ENCODE measurements at places on chromosomes 16 and 17.

GRCh38 chr17:57332501-57332900, 76.2 kb downstream of the MSI2 start:
- DNase-seq = no peak

DNA sequence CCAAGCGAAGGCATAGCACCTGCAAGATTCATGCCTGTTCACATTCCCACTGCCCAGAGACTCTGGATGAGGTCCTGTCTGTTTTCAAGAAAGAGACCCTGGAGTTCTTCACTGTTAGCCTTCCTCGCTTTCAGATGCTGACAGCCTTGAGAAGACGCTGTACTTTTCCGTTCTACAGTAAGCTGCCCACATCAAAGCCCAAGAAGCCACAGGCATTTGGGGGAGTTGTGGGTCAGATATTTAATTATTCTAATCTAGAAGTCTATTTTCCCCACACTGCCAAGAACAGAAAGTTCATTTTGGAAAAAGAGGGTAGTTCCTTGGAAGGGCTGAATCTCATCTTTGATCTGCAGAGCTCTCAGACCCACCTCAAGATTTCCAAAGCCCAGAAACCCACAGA, 127.9 kb downstream of the AXIN2 start:
- DNase-seq = no peak

DNA sequence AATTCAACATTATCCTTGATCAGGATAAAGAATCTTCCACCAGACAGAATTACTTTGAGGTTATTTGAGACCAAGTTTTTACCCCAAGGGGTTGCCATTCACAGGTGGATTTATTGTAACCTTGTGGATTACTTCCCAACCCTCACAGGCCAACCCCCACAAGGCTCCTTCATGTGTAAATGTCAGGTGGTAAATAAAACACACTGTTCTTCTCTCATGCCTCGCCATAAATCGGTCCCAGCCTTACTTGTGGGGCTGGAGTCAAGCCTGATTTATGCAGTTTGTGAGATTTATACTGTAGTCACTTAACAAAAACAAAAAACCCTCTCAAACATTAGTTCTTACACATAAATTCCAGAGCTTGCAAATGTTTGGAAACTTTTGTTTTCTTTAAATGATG, 98.6 kb upstream of the IRX3 start:
- no peak for DNase-seq

DNA sequence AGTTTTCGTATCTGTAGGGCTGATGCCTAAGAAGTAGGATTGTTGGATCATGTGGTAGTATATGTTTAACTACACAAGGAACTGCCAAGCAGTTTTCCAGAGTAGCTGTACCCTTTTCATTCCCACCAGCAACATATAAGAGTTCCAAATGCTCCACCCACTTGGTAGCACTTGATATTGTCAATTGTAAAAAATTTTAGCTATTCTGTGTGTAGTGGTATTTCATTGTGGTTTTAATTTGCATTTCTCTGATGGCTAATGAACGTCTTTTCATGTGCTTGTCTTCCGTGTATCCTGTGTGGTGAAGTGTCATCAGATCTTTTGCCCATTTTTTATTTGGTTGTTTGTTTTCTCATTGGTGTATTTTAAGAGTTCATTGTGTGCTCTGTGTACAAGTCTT, 69.7 kb downstream of the TANC2 start:
- DNase-seq = no peak

GRCh38 chr17:42623732-42624596, 14.5 kb downstream of the TUBG1 start:
- DNase-seq = no peak

GRCh38 chr17:17833658-17834357, 3.0 kb downstream of the SREBF1 start:
- DNase-seq = no peak

DNA sequence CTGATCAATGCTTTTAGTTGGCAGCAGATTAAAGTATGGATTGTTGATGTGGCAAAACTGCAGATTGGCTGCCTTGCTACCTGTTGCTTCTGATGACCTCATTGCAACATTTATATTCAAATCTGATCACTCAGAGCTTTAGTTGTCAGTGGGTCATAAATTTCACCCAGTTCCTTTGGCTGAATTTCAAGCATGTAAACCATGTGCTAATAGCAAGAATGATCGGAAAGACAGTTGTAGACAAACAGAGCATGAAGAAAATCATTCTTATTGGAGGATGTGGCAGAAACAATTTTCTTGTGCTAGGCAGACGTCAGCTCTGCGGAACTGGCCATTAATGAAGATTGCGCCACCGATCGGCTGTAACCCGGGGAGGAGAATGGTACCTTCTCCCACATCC, 346.6 kb upstream of the EEF2KMT start:
- no peak for DNase-seq

DNA sequence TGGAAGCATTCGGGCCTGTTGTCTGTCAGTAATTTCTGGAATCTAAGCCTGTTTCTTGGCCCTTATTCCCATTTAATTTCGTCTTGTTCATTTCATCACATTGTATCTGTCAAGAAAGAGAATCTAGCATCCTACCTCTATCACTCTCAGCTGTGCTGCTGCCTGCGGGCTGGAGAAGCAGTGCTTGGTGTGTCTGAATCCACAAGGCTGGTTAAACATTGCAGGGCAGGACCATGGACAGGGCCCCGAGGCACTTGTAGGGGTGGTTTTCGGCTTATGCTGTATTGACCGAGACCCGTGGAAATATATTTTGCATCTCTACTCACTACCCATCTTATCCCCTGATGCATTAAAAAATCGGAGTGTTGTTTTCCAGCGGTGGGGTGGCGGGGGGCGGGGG, 3.1 kb downstream of the RAB11FIP4 start:
- peak; percentile 76 for DNase-seq

- no peak for DNase-seq
Observed at GRCh38 chr17:36117505-36118382, 14.1 kb downstream of the CCL4 start.

DNA sequence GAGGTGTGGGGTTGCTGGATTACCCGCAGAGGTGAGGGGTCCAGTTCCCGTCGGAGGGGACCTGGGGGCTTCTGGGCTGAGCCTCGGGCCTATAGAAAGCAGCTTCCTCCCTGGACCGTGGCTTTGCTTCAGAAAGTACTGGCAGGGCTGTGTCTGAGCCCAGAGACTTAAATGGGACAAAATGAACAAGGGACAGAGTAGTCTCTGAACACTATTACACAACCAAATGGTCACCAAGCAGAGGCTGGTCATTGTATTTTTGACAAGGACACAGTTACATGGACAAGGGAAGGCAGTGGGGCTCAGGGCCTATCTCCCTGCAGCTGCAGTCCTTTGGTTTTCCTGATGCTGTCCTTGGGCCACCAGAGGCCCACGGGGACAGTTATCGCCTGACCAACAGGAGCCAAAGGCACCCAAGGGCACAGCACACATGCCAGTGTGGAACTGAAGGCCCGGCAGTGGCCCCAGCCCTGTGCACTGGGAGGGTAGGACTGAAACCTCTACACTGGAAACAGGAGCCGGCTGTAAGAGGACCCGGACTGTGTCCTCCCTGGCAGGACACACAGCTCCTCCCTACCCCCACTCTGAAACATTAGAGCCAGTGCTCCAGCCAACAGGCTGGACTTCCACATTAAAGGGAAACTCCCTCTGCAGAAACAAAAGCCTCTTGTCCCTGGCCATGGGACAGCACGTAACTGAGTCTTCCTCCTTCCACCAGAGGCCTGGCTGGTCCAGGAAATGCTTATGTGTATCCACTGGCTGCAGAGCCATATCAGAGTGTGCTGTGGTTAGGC, 26.0 kb upstream of the ERN1 start:
- no peak for DNase-seq

GRCh38 chr17:56680676-56681075, 87.2 kb downstream of the NOG start:
- no peak for DNase-seq

GRCh38 chr17:29608986-29609385, 13.7 kb downstream of the CORO6 start:
- DNase-seq = no peak

GRCh38 chr16:56013962-56014552, 138.9 kb upstream of the CES5A start:
- peak; percentile 68 for DNase-seq

GRCh38 chr17:10166176-10166935, 32.0 kb downstream of the GAS7 start:
- DNase-seq = no peak

- DNase-seq = no peak
Observed at GRCh38 chr16:83615141-83615952, 192.4 kb upstream of the HSBP1 start.

GRCh38 chr17:58667934-58668597, 23.8 kb downstream of the TEX14 start:
- DNase-seq = no peak

GRCh38 chr17:81202318-81202717, 20.4 kb downstream of the CEP131 start:
- DNase-seq = no peak

- DNase-seq = no peak
Observed at GRCh38 chr16:90078579-90078895, 1.4 kb upstream of the PRDM7 start.

DNA sequence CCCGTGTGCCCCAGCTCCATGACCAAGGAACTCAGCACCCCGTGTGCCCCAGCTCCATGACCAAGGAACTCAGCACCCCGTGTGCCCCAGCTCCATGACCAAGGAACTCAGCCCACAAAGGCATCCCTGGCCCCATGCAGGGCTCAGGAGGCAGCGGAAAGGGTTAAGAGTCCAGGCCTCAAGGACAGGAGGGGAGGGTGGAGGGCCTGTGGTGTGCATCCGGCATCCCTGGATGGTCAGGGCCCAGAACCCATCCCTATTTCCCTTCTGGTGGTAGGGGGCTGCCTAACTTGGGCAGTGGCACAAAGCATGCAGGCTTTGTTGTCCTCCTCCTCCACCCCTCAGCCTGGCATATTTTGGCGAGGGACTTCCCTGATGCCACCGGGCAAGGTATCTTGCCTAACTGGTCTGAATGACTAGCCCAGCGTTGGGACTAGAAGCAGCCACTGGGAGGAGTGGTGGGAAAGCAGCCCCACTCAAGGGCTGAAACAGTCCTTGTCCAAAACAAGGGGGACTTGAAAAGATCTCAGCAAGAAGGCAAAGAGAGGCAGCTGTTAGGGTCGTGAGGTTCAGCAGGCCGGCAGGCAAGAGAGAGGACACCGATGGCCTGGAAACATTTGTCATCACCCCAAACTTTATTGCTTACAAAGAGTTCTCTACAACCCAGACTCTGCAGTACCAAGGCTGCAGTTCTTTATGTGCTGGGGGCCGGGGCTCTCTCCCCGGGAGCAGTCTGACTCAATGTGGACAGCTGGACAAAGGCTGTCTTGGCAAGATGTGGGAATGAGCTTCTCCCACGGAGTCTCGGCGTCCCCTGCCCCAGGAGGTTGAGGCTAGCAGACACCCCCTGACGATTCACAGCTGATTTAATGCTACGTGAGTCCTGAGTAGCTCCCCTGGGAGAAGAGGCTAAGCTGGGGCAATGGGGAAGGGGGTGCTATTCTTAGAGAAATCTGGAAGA, 902 bp upstream of the SPATA32 start:
- DNase-seq = no peak

DNA sequence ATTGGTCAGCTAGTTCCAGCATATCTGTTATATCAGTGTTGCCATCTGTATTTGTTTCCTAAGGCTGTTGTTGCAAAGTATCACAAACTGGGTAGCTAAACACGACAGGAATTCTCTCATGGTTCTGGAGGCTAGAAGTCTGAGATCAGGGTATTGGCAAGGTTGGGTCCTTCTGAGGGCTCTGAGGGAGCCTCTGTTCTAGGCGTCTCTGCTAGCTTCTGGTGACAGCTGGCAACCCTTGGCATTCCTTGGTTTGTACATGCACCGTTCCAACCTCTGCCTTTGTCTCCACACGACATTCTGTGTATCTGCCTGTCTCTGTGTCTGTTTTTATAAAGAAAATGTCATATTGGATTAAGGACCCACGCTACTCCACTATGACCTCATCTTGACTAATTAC, 219.9 kb upstream of the NLRP1 start:
- DNase-seq = no peak

- DNase-seq = no peak
Observed at GRCh38 chr17:49817993-49818392, 29.5 kb downstream of the KAT7 start.

DNA sequence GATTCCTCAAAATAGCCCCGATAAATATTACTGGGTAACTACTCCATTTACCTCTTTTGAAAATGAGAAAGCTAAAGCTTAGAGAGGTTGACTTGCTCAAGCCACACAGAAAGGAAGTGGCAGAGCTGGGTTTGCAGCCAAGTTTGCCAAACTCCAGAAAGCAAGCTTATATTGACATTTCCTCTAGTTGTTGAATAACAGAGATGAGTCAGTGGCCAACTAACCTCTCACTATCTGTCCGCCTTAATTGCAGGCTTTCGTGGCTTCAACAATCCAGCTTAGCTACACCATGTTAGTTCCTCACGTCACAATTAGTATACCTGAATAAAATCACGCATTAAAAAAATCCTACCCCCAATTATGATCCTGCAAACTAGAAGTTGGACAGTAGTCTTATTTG, 151.7 kb downstream of the CNTNAP4 start:
- DNase-seq = no peak

Data from neural crest cell (in vitro differentiated cells).